ENCODE measurements at places on chromosomes 7 and 10. TPM values are rescaled to one million over a fixed set of nuclear protein-coding genes. Genes with fewer than 3 reads are reported as not detected.
A peak's percentile ranks its signal among the peaks of the same experiment; 100 is the strongest.

ANKRD16 gene
- 6.6 TPM for total RNA-seq

WDR37 gene
- total RNA-seq = 21.1 TPM

CLDN3 gene
- total RNA-seq = 0.72 TPM

TRIM50 gene
- 0.32 TPM for total RNA-seq

GIMAP1 gene
- total RNA-seq = 2.4 TPM

DNA sequence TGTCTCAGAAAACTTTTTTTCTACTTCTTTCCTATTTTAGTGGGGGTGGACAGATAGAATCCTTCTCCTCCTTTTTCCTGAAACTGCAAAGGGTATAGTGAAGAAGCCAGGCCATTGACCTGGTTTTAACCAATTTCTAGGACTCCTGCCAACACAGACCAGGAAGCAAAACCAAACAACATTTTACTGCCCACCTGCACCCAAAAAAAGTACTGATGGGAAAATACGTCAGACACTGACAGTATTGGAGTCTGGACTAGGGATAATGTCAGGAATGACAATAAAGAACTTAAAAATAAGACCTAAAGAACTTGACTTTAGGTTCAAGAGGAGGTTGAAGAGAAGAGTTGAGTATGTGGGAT is 5.0 kb upstream of the STEAP4 start:
- H3K4me1 ChIP-seq = peaks cover 16% of the 10 kb centered on the region
- H3K27me3 ChIP-seq = no peaks in the 10 kb centered on the region
- no peak for DNase-seq
- H3K36me3 ChIP-seq = no peaks in the 10 kb centered on the region
- no peak overlapping the region for H3K4me3 ChIP-seq

DNA sequence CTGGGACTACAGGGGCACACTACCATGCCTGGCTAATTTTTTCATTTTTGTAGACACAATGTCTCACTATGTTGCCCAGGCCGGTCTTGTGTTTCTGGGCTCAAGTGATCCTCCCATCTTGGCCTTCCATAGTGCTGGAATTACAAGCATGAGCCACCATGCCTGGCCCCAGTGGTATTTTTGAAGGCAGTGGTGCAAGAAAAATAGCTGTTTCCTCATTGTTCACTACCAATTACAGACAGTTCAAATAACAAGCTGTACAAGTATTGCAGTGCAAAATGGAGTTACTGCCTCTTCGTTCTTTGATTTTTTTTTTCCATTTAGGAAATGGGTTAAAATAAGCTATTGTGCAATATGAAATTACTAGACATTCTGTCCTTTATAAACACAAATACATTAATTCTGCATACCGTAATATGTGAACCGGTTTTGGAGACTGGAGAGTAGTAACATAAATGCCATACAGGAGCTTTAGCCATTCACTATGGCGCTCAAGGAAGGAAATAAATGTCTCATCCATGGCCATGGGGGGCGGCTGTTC is 35.0 kb upstream of the BPGM start:
- no peaks in the 10 kb centered on the region for H3K36me3 ChIP-seq
- no peaks in the 10 kb centered on the region for H3K4me1 ChIP-seq
- no peak overlapping the region for H3K27ac ChIP-seq
- no peak for DNase-seq

DNA sequence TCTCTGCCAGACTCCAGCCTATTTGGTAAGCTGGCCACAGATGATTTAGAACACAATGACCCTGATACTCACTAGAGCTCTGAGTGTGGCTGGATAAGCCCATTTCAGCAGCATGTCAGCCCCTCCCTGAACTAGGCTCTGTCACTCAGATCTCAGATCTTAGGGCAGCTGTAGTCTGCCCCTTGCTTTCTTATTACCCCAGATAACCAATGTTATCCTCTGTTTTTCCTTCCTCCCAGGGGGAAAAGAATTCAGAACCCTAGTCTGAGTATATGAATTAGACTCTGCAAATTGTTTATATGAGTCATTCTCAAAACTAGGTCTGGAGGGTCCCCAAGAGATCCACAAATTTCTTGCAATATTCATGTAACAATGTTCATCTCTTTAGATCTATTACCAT is 286.2 kb downstream of the KCNMA1 start:
- H3K27ac ChIP-seq = no peak overlapping the region
- no peak overlapping the region for H3K4me3 ChIP-seq
- no peaks in the 10 kb centered on the region for H3K4me1 ChIP-seq

- no peak overlapping the region for H3K27ac ChIP-seq
- no peaks in the 10 kb centered on the region for H3K36me3 ChIP-seq
- H3K27me3 ChIP-seq = no peaks in the 10 kb centered on the region
Measured at GRCh38 chr7:2003931-2004812, 228.6 kb downstream of the MAD1L1 start.

DNA sequence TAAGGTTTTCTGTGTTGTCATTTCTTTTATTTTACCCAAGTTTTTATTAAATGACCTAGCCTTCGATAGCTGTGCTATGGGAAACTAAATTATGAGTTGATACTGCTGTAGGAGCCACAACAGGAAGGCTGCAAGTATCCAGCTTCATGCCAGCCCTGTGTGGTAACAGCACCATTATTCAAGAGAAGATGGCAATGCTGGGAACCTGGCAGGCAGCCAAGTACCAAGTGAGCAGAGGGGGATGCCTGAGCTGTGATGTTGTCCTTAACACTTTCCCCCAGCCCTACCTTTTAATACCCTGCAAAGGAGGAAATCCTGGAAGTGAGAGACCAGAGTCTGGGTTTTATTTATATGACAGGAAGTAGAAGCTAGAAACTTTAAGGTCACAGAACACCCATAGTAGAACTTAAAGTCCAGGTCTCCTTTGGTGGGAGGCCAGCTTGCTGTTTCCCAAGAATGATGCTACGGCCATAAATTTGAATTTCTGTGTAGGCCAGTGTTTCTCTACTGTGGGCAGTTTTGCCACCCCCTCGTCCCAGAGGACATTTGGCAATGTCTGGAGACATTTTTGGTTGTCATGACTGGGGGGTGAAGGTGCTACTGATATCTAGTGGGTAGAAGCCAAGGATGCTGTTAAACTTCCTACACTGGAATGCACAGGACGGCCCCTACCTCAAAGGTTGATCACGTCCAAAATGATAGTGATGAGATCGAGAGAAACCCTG is 9.2 kb upstream of the ATXN7L1 start:
- no peaks in the 10 kb centered on the region for H3K4me1 ChIP-seq
- no peak overlapping the region for H3K4me3 ChIP-seq
- no peak overlapping the region for H3K27ac ChIP-seq
- H3K36me3 ChIP-seq = no peaks in the 10 kb centered on the region

GRCh38 chr7:12423355-12423996 is 19.8 kb upstream of the VWDE start:
- H3K27me3 ChIP-seq = no peaks in the 10 kb centered on the region
- no peaks in the 10 kb centered on the region for H3K36me3 ChIP-seq
- no peaks in the 10 kb centered on the region for H3K4me1 ChIP-seq
- H3K4me3 ChIP-seq = no peak overlapping the region
- H3K27ac ChIP-seq = no peak overlapping the region

DNA sequence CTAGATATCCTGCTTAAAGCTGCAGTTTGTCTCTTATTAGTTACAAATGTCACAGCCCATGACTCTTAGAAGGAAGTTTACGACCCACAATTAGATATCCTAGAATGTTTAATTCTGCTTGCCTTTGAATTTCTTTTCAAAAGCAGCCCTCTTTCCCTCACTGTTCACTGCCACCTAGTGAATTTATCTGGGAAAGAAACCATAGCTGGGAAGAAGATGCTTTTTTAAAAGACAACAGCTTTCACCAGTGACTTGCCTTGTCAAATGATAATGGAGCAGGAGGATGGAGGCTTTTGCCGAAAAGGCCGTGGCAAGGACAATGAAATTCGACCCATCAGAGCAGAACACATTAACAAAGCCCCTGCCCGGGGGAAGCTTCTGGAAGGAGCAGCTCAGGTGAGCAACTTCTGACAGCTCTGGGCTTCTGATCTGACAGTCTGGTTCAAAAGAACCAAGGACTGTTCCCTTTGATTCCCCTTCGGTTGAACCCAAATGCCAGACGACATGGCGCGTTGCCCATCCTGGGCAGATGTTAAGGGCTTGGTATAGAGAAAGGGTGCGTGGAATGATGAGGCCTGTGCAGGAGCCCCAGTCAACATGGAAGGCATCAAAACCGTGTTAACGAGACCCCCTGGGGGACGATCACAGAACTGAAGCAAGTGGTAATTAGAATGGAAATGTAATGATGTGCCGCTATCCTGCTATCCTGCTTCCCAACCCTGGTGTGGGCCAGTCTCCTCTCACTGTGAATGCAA is 236.8 kb downstream of the FRMD4A start:
- no peaks in the 10 kb centered on the region for H3K36me3 ChIP-seq
- no peaks in the 10 kb centered on the region for H3K4me1 ChIP-seq
- no peak overlapping the region for H3K27ac ChIP-seq
- no peak for DNase-seq
- no peak overlapping the region for H3K4me3 ChIP-seq

DNA sequence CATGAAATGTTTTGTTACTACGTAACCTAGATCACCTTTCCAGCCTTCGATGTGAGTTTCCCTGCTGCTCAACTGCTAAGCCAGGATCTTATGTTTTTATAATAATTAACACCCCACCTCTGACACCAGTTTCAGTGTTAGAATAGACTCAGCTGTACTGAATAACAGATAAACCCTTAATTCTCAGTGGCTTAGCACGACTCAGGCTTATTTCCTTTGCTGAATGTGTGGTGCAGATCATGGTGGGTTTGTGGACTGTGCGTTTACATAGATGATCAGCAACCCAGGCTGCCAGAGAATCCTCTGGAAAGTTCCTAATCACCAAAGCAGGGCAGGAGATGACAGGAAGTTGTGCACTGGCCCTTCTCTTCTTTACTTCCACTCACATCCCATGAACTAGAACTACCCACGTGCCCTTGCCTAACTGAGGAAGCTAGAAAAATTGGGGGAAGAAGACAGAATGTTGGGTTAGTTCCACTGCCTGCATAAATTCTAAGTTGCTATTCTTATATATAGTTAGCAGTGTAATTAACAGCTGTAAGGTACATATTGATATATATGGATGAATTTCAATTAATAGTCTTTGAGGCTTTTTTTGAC is 111.8 kb downstream of the MAPK8 start:
- no peaks in the 10 kb centered on the region for H3K36me3 ChIP-seq
- no peaks in the 10 kb centered on the region for H3K27me3 ChIP-seq
- no peaks in the 10 kb centered on the region for H3K4me1 ChIP-seq
- no peak overlapping the region for H3K27ac ChIP-seq
- H3K4me3 ChIP-seq = no peak overlapping the region

- H3K4me3 ChIP-seq = peak overlapping the region; percentile 63
- H3K36me3 ChIP-seq = peaks cover 34% of the 10 kb centered on the region
- peaks cover 25% of the 10 kb centered on the region for H3K4me1 ChIP-seq
- peak overlapping the region; percentile 98 for H3K27ac ChIP-seq
- no peaks in the 10 kb centered on the region for H3K27me3 ChIP-seq
Measured at GRCh38 chr10:73744664-73744975, 448 bp downstream of the SEC24C start.

GRCh38 chr7:36736899-36737211 is 12.6 kb upstream of the AOAH start:
- no peak overlapping the region for H3K4me3 ChIP-seq
- H3K36me3 ChIP-seq = no peaks in the 10 kb centered on the region
- DNase-seq = no peak
- no peak overlapping the region for H3K27ac ChIP-seq

DNA sequence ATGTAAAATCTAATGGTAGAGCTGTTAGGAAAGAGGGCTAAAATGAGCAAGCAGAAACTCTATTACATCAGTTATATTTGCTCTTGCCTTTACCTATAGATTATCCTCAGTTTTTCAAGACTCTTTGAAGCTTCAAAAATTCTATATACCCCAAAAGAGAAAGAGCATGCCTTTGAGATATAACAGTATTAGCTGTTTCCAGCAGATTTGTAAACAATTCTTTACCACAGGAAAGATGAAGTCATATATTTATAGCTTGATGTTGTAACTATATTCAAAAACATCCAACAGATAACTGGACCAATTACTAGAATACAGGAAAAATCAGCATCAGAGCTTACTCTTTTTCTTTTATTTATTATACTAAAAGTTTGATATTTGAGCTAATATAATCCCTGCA is 416.2 kb upstream of the TPK1 start:
- no peaks in the 10 kb centered on the region for H3K4me1 ChIP-seq
- DNase-seq = no peak
- H3K36me3 ChIP-seq = no peaks in the 10 kb centered on the region
- H3K27ac ChIP-seq = no peak overlapping the region
- no peaks in the 10 kb centered on the region for H3K27me3 ChIP-seq

- no peaks in the 10 kb centered on the region for H3K36me3 ChIP-seq
- no peak overlapping the region for H3K27ac ChIP-seq
- no peaks in the 10 kb centered on the region for H3K4me1 ChIP-seq
- no peak for DNase-seq
- H3K4me3 ChIP-seq = no peak overlapping the region
Measured at GRCh38 chr7:2126621-2127020, 106.1 kb downstream of the MAD1L1 start.

DNA sequence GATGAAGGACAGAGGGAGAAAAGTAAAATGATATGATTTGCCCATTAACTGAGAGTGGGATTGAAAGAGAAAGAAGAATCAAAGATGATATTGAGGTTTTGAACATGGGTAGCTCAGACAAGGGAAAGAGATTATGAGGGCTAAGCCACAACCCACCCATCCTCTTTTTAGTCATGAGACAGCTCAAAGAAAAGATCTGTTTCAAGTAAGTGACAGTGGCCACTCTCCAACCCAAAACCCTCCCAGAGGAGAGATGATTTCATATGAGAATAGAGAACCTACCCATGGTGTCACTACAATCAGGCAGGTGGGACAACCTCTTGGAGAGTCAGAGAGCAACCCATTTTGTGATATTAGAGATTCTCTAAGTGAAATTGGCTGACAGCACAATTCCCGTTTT is 32.2 kb downstream of the PLXNA4 start:
- no peak overlapping the region for H3K27ac ChIP-seq
- no peaks in the 10 kb centered on the region for H3K4me1 ChIP-seq
- no peak overlapping the region for H3K4me3 ChIP-seq

- H3K27me3 ChIP-seq = no peaks in the 10 kb centered on the region
- H3K27ac ChIP-seq = no peak overlapping the region
- peaks cover 35% of the 10 kb centered on the region for H3K4me1 ChIP-seq
Measured at GRCh38 chr10:102963756-102964025, 45.6 kb downstream of the CNNM2 start.

GRCh38 chr7:35701287-35701900 is 6.5 kb upstream of the HERPUD2 start:
- no peak for DNase-seq
- H3K4me1 ChIP-seq = no peaks in the 10 kb centered on the region
- H3K36me3 ChIP-seq = no peaks in the 10 kb centered on the region
- no peaks in the 10 kb centered on the region for H3K27me3 ChIP-seq
- H3K4me3 ChIP-seq = no peak overlapping the region
- no peak overlapping the region for H3K27ac ChIP-seq

- DNase-seq = no peak
- no peak within 1 kb of the TSS for H3K4me3 ChIP-seq
- no peak within 1 kb of the TSS for H3K27ac ChIP-seq
- peaks cover 8% of the 10 kb centered on the region for H3K4me1 ChIP-seq
Measured at GRCh38 chr10:84194424-84195043, at the start of gene CDHR1. Gene CDHR1 (plus strand): TSS chr10:84194537. CDS start chr10:84194761, 224 bp downstream.
